ENCODE measurements at places on chromosomes 13 and 19. TPM values are rescaled to one million over a fixed set of nuclear protein-coding genes. Genes with fewer than 3 reads are reported as not detected.

- DNase-seq = no peak
Measured at GRCh38 chr13:76816394-76816793, 69.8 kb downstream of the KCTD12 start.

DNA sequence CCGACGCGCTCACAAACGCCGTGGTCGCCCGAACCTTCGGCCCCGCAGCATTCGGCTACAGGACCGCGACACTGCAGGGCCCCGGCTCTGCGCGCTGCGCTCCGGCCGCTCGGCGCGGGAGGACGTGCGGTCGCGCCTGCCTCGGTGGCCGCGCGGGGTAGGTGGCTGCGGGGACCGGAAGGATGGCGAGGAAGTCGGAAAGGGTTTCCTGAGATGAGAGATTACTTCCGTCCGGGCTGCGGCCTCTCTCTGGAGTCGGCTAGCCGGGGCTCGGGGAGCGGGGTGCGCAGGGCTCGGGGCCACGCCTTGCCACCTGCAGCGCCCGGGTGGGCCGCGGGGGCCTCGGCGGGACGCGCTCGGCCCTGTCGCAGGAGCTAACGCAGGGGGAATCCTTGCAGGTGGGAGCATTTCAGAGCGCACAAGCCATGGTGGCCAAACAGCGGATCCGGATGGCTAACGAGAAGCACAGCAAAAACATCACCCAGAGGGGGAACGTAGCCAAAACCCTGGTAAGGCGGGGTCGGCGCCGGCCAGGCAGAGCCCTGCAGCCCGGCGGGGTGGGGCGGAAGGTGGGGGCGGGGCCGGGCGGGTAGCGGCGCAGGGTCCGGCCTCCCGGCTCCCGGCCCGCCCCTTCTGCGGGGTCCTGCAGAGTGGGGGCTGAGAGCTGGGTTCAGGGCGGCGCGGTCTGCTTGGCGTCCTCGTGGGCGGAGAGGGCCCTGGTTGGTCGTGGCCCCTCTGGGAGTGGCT lies at the start of gene SERP2:
TSS of gene SERP2 (plus strand) at position 224 of the 747 bp plus-strand sequence. CDS start at position 426, 202 bp downstream.
- DNase-seq = no peak

- DNase-seq = no peak
Measured at GRCh38 chr13:33639626-33640080, 178.3 kb upstream of the RFC3 start.

WDR87 gene
- 0.03 TPM for total RNA-seq

EBI3 gene
- not detected for total RNA-seq

DNA sequence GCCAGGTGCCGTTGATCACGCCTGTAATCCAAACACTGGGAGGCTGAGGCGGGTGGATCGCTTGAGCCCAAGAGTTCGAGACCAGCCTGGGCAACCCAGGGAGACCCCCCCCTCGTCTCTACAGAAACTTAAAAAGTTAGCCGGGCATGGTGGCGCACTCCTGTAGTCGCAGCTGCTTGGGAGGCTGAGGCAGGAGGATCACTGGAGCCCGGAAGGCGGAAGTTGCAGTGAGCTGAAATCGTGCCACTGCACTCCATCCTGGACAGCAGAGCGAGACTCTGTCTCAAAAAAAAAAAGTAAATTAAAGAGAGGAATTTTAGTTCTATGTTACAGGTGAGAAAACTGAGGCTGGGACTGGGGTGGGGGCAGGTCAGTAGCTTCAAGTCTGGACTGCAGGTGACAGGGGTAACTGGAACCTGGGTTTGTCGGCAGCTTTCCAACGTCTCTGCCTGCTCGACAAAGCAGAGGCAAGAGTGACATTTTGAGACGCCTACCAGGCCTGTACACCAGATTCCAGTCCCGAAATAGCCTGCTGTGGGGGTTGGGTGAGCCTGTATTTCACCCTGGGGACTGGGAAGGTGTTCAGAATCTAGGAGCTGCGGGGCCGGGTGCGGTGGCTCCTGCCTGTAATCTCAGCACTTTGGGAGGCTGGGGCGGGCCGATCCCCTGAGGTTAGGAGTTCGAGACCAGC lies 1.2 kb downstream of the SELENOW start:
- no peak for DNase-seq

GRCh38 chr13:114068656-114069318 lies 63.6 kb downstream of the RASA3 start:
- no peak for DNase-seq

DNA sequence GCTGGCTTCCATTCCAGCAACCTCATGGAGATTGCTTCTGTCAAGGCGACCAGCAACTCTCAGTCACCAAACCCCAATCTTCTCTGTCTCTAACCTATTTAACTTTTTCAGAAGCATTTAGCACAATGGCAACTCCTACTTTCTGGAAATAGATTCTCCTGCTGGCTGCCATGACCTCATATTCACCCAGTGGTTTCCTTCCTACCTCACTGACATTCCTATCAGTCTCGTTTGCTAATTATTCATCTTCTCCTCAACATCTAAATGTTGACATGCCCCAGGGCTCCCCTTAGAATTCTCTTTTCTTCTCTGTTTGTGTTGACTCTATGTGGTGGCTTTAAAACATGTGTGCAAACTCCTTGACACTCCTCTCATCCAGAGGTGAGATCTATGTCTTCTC lies 106.7 kb downstream of the OLFM4 start:
- no peak for DNase-seq

GRCh38 chr19:49543032-49543431 lies 15.2 kb downstream of the RCN3 start:
- DNase-seq = no peak

GRCh38 chr13:78431328-78431727 lies 172.0 kb downstream of the POU4F1 start:
- no peak for DNase-seq

DNA sequence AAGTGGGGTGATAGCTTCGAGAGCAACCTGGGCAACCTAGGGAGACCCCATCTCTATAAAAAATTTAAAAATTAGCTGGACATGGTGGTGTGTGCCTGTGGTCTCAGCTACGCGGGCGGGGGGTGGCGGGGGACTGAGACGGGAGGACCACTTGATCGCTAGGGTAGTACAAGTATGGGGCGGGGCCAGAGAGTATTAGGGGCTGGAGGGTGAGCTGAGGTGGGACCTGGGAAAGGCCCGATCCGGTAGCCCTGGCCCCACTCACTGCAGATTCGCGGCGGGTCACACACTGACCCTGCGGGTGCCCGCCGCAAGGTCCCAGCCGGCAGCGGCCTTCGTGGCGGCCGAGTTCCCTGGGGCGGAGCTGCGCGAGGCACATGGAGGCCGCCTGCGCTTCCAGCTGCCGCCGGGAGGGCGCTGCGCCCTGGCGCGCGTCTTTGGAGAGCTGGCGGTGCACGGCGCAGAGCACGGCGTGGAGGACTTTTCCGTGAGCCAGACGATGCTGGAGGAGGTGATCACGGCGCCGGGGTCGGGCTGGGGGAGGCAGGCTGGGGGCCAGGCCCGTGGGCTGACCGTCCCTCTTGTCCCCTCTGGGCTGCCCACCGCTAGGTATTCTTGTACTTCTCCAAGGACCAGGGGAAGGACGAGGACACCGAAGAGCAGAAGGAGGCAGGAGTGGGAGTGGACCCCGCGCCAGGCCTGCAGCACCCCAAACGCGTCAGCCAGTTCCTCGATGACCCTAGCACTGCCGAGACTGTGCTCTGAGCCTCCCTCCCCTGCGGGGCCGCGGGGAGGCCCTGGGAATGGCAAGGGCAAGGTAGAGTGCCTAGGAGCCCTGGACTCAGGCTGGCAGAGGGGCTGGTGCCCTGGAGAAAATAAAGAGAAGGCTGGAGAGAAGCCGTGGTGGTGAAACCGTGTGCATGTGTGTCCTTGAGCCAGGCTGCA lies 2.0 kb upstream of the ARHGAP45 start:
- DNase-seq = peak; percentile 71

F10 gene
- total RNA-seq = 3.9 TPM

DNA sequence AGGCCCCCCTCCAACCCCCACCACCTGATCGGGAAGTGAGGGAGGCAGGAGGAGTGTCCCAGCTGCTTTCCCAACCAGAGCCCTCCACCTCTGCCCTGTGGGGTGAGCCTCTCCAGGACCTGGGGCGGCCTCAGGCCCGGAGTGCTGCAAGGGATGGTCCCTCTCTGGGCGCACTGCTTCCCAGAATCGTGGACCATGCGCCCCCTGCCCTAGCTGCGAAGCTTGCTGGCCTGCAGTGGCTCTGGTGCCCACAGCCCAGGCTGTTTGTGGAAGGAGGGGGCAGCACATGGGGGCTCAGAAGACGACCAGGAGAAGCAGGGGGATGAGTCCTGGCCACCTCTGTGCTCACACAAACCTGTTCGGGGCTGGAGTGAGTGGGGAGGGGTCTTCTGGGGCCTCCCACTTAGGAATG lies 33.6 kb downstream of the CEBPG start:
- DNase-seq = no peak

DNA sequence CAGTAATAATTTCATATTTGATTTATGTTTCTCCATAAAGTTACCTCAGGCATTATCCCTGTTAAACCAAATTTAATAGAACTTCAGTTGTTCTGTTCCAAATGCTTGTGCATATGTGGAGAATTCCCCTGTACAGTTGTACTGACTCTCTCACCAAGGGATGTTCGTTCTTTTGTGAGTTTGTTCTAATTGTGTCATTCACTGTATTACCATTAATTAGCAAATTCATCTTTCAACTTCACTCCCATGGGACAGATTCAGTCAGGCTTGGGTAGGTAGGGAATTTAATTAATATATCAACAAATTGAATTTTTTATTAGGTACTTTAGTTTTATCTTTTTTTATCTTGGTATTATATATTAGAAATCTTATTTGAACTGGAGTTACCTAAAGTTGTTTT lies 265.4 kb downstream of the DCT start:
- DNase-seq = no peak

- no peak for DNase-seq
Measured at GRCh38 chr19:8884416-8884815, 52.2 kb downstream of the MBD3L1 start.

- no peak for DNase-seq
Measured at GRCh38 chr13:108266321-108266990, 3.1 kb upstream of the TNFSF13B start.

GGN gene
- 0.47 TPM for total RNA-seq

CPB2 gene
- total RNA-seq = not detected

DNA sequence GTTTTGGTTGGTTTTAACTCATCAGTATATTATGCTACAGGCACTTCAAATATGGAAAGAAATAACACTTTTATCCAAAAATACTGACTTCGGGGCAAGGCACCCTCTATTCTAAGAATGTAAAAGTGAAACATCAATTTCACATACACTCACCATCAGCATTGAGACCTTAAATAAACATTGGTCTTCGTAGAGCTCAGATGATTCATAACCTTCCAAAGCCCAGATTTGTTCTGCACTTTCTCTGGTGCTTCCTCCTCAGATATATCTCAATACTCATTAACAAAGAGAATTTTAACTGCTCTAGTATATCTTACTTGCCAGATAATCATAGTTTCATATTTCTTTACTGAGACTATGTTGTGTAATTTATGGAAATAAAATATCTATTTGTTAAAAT lies 794.3 kb downstream of the LIG4 start:
- DNase-seq = no peak

All from SJSA1 (cell line).